ENCODE measurements at places on chromosomes 2 and 18. TPM values are rescaled to one million over a fixed set of nuclear protein-coding genes. Genes with fewer than 3 reads are reported as not detected.

Gene CDCA7
- total RNA-seq = 1.1 TPM

Gene GPR45
- total RNA-seq = not detected

Gene WDR7
- total RNA-seq = 31.7 TPM

Gene TNFAIP6
- 2.1 TPM for total RNA-seq

Gene RMDN2
- total RNA-seq = 6.8 TPM

Gene TMEFF2
- total RNA-seq = not detected

Gene TGFA
- total RNA-seq = 0.75 TPM

Gene CSRNP3
- 10.6 TPM for total RNA-seq

Gene OTX1
- total RNA-seq = not detected

Gene CNTNAP5
- total RNA-seq = not detected

Gene INHBB
- total RNA-seq = 1.7 TPM

Gene IL18RAP
- 1.5 TPM for total RNA-seq

Gene CHRNG
- not detected for total RNA-seq

Gene CIDEA
- total RNA-seq = not detected

Gene SERPINB12
- total RNA-seq = not detected

Gene GPC1
- 135 TPM for total RNA-seq

Gene TNFRSF11A
- total RNA-seq = 5.0 TPM

Gene RAB6C
- 0.11 TPM for total RNA-seq

Gene CAPN13
- total RNA-seq = not detected

Gene ETAA1
- 7.1 TPM for total RNA-seq

Gene UPP2
- total RNA-seq = not detected

Gene TWIST2
- total RNA-seq = 0.67 TPM

Gene TUBA3D
- 240 TPM for total RNA-seq

Gene NXPH2
- total RNA-seq = not detected

Gene G6PC2
- total RNA-seq = not detected

Gene ANKRD62
- not detected for total RNA-seq

Gene TRAPPC8
- total RNA-seq = 31.7 TPM

Gene DYSF
- 99.9 TPM for total RNA-seq

Gene RFTN2
- 6.3 TPM for total RNA-seq
